ENCODE measurements at places on chromosomes 16 and 17.
A peak's percentile ranks its signal among the peaks of the same experiment; 100 is the strongest.

GRCh38 chr17:71631483-71631882, 489.3 kb upstream of the SOX9 start:
- DNase-seq, result no peak

GRCh38 chr16:28042811-28043210, 20.7 kb downstream of the GSG1L start:
- DNase-seq, result no peak

DNA sequence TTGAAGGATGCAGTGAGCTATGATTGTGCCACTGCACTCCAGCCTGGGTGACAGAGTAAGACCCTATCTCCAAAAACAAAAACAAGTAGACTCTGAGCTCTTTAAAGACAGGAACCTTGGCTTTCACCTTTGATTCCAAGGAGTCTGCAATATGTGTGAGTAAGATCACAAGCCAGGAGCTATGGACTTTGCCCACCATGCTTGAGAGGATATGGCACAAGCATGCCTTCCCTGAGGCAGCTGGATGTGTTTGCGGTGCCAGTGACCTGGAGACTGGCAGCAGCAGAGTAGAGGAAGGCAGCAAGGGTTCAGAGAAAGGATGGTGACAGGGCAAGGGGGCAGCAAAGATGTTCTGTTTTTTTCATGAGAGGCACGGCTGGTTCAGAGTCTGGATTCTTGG, 14.5 kb upstream of the PRKCA start:
- no peak for DNase-seq

GRCh38 chr16:8893976-8894690, 12.0 kb downstream of the LITAFD start:
- no peak for DNase-seq

- DNase-seq, result no peak
These were observed 2.8 kb upstream of the TEFM start for GRCh38 chr17:30908717-30909420.

GRCh38 chr17:57559634-57560318, 185.3 kb downstream of the CCDC182 start:
- no peak for DNase-seq

DNA sequence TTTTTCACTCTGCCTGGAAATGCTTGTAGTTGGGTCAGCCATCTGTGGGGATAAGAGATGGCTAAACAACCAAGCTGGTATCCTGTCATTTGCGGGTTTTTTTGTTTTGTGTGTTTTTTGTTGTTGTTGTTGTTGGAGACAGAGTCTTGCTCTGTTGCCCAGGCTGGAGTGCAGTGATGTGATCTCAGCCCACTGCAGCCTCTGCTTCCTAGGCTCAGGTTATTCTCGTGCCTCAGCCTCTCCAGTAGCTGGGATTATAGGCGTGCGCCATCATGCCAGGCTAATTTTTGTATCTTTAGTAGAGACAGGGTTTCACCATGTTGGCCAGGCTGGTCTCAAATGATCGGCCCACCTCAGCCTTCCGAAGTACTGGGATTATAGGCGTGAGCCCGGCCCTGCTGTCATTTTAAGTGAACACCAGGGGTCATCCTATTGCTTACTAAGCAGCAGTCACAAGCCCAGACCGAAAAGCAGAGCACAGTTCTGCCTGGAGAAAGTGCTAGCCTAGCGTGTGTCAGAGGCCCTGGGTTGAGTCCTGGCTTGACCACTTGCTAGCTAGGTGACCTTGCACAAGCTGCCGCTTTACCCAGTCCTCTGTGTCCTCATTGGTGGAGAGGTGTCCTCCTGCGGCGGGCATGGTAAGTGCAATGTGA, 4.6 kb downstream of the SMCR8 start:
- no peak for DNase-seq

- no peak for DNase-seq
These were observed 118.6 kb upstream of the TNRC6C start for GRCh38 chr17:77839698-77840512.

- no peak for DNase-seq
These were observed 25.3 kb upstream of the TRPV3 start for GRCh38 chr17:3582915-3583314.

GRCh38 chr16:80570106-80570478, 29.3 kb downstream of the DYNLRB2 start:
- DNase-seq, result no peak

GRCh38 chr16:67150047-67150832, 558 bp downstream of the B3GNT9 start:
- DNase-seq, result peak; percentile 66

GRCh38 chr16:59552164-59552563, 818.0 kb upstream of the GOT2 start:
- no peak for DNase-seq

- DNase-seq, result no peak
These were observed 40.2 kb downstream of the NOG start for GRCh38 chr17:56633681-56634080.

DNA sequence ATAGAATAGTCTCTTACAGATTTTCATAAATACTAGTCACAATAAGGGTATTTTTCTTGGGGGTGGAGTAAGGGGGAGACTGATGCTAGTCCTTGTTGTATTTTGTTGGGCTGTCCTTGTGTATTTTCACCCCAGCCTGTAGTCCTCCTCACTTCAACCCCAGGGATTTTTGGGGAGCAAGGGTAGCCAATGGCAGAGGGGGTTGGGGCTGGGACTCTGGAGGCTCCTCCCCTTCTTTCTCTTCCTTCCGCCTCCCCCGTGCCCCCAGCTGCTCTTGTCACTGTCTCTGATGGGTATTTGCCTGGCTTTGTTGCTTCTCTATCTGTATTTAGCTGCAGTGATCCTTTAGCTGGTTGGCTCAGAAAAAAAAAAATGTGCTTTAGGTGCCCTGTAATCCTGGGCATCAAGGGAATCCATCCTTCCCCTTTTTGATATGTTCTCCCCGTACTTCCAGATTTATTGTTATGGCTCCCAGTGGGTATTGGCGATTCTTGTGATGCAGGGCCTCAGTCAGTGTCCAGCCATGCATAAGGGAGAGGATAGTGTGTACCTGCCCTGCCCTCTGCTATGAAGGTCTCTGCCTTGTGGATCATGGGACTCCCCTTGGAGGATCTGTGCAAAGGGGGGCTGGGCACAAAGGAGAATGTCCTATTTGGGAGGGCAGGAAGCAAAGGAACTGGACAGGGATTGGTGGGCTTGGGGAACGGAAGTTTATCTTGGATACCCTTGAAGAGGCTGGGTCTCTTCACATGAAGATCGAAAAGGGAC, 16.5 kb downstream of the SNF8 start:
- no peak for DNase-seq

GRCh38 chr16:57619606-57620334, 8.7 kb upstream of the ADGRG1 start:
- DNase-seq, result no peak

- DNase-seq, result no peak
These were observed 44.6 kb downstream of the VPS35L start for GRCh38 chr16:19599968-19600716.

- no peak for DNase-seq
These were observed 114.1 kb downstream of the PITPNC1 start for GRCh38 chr17:67491009-67491680.

- no peak for DNase-seq
These were observed 235.5 kb downstream of the SNX29 start for GRCh38 chr16:12211870-12212690.

DNA sequence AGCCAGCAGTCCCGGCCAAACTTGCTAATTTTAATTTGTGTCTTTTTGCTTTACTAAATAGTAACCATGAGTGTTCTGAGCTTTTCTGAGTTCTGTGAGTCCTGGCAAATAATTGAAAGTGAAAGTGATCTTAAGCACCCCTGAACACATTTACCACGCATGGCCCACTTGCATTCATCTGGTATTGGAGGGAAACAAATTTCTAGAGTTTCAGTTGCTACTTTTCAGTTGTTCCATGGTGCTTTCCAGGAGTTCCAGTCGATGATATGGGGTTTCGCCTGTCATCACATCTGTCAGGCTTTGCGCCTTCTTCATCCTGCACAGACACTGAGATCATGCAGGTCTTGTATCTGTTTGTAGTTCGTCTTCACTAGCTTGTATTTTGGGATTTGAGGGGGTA, 44.1 kb downstream of the CRLF3 start:
- no peak for DNase-seq

DNA sequence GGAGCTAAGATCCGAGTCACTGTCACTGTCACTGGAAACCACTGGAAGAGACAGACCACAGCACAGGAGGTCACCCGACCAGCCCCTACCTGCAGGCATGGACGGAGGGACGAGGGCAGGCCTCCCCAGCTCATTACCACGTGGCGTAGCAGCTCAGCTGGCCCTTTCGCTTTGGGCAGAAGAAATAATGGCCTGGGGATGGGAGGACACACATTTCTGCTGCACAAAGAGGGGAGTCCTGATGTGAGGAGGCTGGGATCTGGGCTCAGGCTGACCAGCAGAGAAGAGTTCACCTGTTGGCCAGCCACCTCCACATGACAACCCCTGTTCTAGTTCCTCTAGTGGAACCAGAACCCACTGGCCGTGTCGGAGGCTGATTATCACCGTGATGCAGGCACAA, 38.2 kb upstream of the DOC2B start:
- no peak for DNase-seq

- peak; percentile 90 for DNase-seq
These were observed 9.4 kb downstream of the RPL19 start for GRCh38 chr17:39209317-39210092.

DNA sequence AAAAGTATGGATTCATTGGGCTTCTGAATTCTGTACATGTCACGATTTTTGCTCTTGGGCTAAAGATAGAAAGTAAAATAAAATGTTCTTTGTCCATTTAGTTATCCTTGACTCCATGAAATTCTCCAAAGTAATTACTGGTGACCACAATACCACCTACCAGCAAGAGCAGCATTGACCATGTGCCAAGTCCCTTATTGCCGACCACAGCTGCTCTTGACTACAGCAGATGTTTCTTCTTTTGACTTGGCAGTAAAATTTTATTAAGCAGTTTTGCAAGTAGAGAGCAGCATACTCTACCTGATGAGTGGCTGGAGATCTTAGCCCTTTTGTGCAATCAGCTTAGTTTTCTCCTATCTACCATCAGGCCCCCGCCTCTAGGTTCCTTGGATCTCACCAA, 152.2 kb upstream of the TBX2 start:
- DNase-seq, result no peak

GRCh38 chr17:57108671-57109392, 23.8 kb downstream of the AKAP1 start:
- no peak for DNase-seq

DNA sequence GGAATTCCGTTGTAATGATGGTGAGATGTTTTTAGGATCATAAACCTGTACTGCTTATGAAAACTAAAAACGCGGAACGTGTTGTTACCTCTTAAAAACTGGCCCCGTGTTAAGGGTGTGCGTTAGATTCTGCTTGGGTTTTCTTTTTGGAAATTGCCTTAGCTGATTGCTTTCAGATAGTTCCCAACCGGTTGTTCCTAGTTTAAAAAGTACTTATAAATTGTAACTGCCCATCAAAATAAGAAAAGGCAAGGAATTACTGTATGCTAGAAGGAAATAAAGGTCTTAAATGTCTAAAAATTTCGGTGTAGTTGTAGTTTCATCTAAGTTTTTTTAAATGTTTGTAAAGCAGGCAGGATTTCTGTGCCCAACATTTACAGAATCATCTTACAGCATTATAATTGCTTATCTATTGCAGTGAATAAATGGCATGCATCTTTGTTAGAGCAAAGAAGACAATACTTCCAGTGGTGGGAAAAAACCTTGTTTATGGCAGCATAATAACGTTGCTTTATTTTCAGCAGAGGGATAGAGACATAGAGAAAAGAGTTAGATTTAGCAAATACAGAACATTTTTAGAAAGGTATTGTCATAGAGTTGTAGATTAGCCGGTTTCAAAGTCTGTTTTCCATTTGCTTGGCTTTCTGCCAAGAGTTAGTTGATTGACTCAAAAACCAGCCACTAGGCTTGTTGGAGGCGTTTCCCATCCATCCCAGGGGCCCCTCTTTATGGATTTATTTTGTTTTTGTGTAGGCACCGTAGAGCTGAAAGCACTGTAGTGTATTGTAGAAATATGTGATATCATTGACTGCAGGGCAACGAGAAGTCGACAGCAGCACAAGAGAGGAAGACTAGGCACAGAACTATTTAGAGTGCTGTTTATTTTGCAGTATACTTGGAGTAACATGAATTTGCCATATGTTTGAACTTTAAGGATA, 1.7 kb downstream of the PPM1D start:
- no peak for DNase-seq

GRCh38 chr17:71964559-71964958, 156.3 kb upstream of the SOX9 start:
- no peak for DNase-seq

DNA sequence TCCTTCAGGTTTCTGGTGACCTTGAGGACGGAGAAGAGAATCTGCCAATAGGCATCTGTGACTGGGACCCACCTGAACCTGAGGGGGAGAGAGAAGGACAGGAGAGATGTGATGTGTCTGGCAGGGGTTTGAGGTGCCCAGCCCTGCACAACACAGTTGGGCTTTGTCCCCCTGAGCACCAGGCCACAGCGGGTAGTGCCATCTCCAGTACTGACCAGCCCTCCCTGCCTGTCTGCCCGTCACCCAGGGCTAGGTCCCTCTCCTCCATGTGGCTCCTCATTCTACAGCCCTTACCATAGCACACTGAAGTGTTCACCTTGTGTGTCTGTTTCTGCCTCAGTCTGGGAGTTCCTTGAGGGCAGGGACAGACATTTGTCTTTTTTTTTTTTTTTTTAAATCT, 30.8 kb downstream of the NLRP1 start:
- no peak for DNase-seq

DNA sequence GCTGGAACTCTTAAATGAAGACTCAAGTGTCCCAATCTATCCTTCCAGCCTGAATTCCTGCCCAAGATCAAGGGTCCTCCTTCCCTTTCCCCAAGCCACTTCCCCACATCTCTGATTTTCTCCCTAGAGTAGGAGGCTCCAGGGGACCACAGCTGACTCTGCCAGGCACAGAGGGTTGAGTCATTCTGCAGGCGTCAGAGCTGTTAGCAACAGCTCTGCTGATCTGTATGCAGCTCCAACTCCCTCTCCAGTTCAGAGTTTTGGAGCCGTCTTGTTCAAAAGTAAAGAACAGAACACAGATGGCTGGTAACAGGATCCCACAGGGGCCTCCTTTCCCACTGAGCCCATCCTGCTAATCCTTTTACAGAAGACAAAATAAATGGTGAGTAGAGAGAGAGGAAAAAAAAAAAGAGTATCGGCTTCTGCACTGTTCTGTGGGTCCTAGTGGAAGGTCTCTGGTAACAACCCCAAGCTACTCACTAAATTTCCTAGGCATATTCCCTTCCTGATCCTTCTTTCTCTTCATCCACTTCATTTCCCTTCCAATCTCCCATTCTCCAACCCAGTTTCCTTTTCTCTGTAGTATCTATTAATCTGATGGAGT, 13.4 kb upstream of the TAOK1 start:
- DNase-seq, result no peak

- DNase-seq, result no peak
These were observed 18.2 kb downstream of the IRX3 start for GRCh38 chr16:54268340-54268739.

GRCh38 chr16:9225527-9226316, 134.3 kb downstream of the HAPSTR1 start:
- no peak for DNase-seq

DNA sequence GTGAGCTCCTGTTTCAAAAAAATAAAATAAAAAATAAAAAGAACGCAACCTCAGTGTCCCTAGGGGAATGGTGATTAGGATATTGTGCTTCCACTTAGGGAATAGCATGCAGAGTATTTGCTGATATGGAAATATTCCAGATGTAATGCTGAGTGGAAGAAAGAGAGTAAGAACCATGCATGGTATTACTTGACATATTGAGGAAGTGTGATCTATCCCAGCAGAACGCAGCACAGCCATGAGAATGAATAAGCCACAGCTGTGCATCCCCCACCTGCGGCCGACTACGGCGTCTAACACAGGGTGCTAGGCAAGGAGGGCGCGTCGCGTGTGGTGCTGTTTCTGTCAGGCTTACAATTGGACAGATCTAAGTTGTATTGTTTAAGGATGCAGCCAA, 49.5 kb downstream of the FOXK2 start:
- no peak for DNase-seq

Measured in stimulated activated CD8-positive, alpha-beta memory T cell treated with anti-CD3 and anti-CD28 coated beads, Interleukin-7, amount 100 ng/mL, for 4 hours (primary cell).